ENCODE measurements at places on chromosomes 2 and 18.

GRCh38 chr18:2855560-2856350 lies 8.9 kb downstream of the EMILIN2 start:
- DNase-seq: peak; percentile 69

- DNase-seq: no peak
These were observed 1.1 kb downstream of the IGFBP5 start for GRCh38 chr2:216694082-216694825.

DNA sequence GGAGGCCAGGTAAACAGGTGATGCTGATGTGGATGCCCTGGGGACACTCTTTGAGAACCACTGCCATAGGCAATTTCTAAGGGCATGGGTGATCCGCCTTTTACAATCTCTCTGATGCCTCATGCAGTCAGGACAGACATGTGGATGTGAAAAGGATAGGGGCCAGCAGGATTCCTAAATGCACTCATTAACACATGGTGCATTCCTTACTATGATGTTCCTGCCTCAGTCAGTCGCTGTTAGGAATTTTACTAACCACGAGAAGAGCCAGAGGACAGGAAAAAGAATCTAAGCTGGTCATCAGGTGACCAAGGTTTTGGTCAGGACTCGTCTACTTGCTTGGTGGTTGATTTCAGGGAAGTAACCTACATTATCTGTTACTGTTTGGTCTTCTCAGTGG lies 191.0 kb downstream of the ARL4C start:
- no peak for DNase-seq

- DNase-seq: no peak
These were observed 7.8 kb upstream of the IL1R2 start for GRCh38 chr2:101983928-101984327.

DNA sequence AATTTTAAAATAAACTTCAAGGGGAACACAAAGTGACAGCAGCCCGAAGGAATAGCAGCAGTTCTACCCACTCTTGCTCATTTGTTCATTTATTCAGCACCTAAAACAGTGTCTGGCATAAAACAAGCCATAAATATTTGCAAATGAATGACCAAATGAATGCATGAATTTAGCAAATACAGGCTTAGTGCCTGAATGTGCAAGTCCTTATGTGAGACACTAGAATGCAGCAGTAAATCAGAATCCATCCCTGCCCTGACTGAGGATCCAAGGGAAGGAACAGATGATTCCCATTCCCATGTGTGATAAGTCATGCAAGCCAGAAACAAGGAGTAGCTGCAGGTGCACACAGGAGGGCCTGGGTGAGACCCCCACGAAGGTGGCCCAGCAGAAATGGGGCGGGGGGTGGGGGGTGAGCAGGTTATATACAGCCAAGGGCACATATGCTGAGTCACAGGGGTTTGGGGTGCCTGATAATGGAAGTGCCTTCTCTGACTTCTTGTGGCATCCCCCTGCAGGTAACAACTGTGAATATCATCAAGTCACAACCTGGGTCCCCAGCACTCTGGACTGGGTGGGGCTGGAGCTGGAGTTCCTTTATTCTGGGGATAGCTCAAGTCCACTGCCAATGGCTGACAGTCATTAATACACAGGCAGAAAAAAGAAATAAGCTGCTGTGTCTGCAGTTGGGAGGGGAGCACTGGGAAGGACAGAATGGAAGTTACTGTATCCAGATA lies 311.9 kb downstream of the TXNL1 start:
- DNase-seq: no peak

GRCh38 chr18:35512761-35513160 lies 15.0 kb upstream of the INO80C start:
- DNase-seq: no peak

GRCh38 chr2:150620416-150620815 lies 132.9 kb upstream of the RND3 start:
- no peak for DNase-seq

GRCh38 chr2:230715201-230715600 lies 2.6 kb downstream of the CAB39 start:
- no peak for DNase-seq

DNA sequence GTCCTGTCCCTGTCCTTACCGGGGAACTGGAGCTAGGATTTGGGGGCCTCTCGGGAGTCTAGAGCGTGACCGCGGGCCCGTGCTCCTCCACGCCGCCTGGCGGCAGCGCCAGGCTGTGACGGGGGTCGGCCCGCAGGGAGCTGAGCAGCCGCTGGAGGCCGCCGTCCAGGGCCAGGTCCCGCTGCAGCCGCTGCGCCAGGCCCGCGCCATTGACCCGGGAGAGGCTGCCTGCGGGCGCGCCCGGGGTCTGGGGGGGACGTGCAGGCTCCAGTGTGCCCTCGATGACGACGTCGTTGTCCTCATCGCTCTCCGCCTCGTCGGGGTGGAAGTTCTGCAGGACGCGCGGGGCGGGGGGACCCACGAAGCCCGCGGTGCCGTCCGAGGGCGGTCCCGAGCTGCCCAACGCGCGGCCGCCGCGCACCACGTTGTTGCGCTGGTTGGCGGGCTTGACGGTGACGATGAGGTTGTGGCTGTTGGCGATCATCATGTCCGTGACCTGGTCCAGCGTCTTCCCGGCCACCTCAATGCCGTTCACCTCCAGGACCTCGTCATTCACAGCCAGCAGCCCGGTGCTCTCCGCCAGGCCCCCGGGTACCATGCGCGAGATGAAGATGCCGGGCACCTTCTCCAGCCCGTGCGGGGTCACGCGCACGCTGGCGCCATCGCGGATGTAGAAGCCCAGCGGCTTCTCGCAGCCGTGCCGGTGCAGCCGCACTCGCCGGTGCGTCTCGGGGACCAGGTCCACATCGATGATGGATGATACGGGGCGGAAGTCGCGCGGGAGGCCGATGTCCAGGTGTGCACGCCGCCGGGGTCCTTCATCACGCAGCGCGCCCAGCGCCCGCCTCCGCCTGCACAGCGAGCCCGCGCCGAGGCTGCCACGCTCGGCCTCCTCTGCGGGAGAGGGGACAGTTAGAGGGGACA lies 50.9 kb downstream of the ADNP2 start:
- DNase-seq: no peak

DNA sequence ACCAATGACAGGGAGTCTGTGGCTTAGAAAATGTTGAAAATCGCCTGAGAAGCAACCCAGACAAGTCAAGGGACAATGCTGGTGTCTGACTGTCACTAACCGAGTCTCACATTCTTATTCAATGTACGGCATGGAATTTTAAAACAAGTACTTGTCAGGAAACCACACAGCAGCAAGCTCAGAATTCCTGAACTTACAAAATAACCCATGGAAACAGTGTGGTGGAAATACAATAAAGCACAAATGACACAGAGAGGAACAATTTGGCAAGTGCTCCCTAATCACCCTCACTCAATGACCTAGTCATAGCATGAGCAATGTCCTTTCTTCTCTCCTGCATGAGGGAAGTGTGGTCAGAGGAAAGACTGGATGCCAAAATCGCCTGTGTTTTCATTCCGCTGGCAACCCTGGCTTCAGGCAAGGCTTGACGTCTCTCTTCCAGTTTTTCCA lies 154.0 kb downstream of the SATB2 start:
- no peak for DNase-seq

GRCh38 chr18:46810481-46811000 lies 53.7 kb upstream of the ST8SIA5 start:
- DNase-seq: no peak

DNA sequence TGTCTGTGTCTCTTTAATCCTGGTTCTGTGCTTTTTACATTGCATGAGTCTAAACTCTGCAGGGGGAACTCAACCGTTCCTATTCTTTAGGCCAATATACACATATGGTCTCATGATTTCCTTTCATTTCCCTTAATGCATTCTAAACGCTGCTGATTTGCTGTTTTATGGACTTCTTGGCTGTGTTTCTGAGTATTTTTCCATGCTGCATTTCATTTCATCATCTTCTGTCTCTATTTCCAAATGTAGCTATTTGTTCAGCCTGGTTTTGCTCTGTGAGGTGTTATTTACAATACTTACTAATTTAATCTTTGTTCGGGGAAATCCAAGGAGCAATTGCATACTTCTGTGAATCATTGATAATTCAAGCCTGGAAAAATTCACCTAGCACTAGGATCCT lies 897.2 kb downstream of the TSN start:
- DNase-seq: no peak

- DNase-seq: peak; percentile 47
These were observed 104.5 kb downstream of the VAPA start for GRCh38 chr18:10018289-10018688.

DNA sequence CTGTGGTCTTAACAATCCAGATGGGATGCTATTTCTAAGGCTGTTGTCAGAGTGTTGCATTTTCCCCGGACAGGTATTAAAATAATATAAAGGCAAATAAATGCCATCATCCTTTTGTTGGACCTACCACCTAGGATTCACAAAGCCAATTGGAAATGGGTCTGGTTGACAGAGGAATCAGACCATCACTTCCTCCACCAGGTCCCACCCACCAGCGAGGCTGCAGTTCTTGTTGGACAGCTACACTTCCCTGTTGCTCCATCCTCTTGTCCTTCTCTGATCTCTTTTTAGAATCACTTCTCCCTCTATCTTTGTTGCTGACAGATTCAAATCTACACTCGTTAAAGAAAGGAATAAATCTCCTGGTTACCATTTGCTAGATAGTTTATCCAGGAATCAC lies 1.1 kb downstream of the TMEM169 start:
- DNase-seq: no peak

DNA sequence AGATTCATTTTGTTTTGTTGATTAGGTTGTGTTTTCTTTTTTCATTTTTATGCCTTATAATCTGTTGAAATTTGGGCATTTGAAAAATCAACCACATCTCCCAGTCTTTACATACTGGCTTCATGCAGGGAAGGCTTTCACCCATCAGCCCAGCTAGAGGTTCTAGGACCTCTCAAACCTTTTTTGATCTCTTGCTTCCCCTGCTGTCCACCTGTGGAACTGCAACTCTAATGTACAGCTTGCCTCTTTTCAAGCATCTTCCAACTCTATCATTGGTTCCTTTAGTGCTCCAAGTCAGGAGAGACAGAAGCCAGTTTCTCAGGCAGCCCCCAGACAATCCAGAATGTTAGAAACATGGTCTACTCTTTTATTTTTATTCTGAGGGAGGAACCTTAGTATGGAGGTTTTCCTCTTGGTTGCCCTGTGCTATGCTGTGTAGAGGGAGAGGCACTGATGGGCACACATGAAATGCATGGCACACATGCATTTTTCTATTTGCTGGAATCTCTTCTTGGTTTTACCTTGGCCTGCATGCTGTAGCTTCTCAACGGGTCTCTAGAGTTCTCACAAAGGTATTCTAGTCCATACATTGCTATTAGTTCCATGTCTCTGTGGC lies 107.2 kb upstream of the L3MBTL4 start:
- peak; percentile 71 for DNase-seq

DNA sequence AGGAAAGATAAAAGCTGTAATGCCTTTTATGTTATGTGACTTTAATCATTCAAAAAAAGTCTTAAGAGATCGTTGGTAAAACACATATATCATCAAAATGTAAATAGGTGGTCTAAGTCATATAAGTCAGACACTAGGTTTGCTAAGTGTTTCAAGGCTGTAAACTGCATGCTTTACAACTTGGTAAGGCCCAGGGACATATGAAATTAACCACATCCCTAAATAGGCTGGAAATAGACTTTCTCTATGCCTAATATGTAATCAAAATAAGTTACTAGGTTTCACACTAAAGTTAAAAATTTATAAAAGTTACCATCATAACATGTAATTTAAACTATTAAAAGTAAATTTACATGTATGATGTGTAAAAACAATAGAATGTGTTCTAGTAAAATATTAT lies 946.3 kb upstream of the LRATD1 start:
- DNase-seq: no peak

GRCh38 chr18:48085781-48086487 lies 155.5 kb upstream of the SMAD2 start:
- DNase-seq: no peak

GRCh38 chr2:166158546-166158945 lies 30.7 kb upstream of the SCN1A start:
- no peak for DNase-seq

GRCh38 chr2:125405816-125406215 lies 1250.1 kb upstream of the GYPC start:
- no peak for DNase-seq

GRCh38 chr2:2422621-2423020 lies 91.5 kb upstream of the MYT1L start:
- no peak for DNase-seq

All from Caco-2 (cell line).